ENCODE measurements at places on chromosomes 11 and 22.

- DNase-seq: no peak
These were observed 104.8 kb downstream of the MPPED2 start for GRCh38 chr11:30481330-30481729.

GRCh38 chr22:22684580-22685561 is 40.5 kb downstream of the GGTLC2 start:
- DNase-seq: no peak

GRCh38 chr11:74612877-74613276 is 20.5 kb downstream of the POLD3 start:
- no peak for DNase-seq

DNA sequence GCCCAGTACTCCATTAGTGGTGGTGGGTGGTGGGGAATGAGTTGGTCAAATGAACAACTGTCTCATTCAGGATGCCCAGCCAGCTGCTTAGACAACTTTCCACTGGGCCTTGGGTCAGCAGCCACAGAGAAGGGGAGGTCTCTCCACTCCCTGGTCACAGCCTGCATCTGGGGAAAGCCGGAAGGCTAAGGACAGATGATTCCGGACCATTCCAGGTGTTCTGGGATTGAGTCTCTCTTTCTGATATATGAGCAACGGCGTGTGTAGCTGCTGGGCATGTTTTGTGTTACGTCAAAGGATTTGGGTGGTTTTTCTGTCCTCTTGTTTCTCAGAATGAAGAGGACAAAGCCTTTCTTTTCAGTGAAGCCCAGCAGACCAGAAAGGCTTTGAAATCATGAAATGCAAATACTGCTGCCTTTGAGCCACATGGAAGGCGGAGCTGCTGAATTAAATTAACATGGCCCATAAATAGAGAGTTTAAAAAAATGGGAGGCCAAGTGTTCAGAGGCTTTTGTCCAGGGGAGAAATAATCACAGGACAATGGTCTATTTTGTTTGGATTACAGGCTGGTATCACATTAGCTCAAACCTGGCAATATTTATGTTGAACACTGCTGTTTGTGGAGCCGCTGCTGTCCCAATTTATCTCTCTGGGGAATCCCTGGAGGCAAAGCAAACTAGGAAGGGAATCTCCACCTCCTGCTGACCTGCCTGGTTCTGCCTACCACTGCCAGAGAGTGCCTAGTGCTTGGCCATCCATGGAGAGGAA is 234.4 kb upstream of the E2F8 start:
- no peak for DNase-seq

DNA sequence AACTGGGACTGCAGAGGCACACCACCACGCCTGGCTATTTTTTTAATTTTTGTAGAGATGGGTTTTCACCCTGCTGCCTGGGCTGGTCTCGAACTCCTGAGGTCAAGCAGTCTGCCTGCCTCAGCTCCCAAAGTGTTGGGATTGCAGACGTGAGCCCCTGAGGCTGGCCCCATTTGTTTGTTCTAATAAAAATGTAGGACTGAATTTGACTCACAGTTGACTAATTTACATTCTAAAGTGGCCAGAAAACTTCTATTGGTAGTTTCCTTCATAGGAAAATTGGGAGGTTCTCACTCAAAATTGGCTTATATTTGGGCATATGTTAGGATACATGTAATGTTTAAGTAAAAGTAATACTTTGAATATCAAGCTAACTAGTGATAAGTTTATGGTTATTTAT is 35.0 kb downstream of the PPFIA1 start:
- no peak for DNase-seq

GRCh38 chr11:61815790-61816735 is 740 bp downstream of the FADS1 start:
- DNase-seq: no peak

DNA sequence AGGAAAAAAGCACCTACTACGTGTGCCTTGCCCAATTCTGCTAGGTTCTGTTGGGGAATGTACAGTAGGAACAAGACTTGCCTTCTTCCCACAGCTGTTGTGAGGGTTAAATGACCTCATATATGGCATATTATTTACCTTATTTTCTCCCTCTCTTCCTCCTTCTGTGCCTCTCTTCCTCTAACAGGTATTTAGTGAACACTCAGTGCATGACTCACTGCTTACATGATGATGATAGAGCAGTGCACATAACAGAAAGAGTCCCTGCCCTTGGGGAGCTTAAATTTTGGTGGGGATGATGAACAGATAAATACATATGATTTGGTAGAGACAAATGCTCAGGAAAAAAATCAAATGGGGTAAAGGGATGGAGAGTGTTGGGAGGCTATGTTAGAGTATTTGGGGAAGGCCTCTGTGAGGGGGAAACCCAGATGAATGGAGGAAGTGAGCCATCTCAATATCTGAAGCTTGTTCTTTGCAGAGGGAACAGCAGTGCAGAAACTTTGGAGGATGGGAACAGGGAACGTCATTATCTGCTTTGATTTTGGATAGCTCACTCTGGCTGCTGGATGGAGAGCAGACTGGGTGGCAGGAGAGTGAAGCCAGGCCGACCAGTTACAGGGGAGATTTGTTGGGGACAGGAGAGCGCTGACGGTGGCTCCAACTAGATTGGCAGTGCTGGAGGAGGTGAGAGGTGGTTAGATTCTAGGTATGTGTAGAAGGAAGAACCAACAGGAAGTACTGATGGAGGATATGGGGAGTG is 95.5 kb upstream of the TENM4 start:
- DNase-seq: no peak

DNA sequence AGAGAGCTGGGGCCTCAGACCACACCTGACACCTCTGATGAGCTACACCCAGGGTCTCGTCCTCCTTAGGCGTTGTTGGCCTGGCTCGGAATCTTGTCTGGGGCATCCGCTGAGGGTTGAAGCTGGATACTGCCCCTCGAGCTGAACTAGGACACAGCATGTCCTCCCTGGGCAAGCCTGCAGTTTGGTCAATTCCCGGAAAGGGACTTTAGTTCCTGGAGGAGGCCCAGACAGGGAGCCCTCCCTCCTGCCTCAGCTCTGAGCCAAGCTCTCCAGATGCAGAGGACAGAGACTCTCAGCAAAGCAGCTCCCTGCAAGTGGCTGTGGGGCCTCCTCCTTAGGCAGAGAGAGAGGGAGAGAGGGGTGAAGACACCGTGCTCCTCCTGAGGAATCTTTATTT is 4.9 kb downstream of the APOL3 start:
- no peak for DNase-seq

- no peak for DNase-seq
These were observed 350.7 kb upstream of the NARS2 start for GRCh38 chr11:78925387-78925786.

DNA sequence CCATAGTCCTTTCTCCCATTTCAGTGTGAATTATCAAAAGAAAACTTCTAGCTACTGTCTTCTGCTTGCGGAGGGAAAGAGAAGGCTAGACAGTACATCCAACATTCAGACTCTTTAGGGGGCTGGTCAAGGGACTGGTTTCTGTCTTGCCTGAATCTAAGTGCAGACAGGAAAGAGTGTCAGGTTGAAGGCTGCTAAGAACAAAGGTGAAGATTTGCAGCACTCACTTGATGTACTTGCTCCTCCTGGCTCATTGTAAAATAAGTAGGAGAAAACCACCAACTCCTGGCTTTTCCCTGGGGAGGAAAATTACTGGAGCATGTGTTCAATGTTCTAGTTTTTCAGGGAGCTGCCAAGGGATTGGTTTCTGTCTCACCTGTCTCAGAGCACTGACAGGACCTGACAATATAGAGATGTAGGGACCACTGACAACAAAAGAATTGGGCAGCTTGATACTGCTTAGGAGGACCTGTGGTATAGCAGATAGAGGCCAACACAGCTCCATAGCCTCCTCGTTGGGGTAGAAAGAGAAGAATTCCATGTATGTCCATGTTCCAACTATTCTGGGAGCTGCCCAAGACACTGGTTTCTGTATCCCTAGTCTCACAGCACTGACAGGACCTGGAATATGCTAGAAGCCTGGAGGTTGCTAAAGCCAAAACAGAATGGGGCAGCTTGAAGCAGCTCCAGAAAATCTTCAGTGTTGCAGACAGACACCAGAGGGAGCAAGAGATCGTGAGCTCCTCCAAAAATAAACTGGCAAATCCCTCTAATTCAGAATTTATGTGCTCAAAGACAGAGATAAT is 39.7 kb upstream of the MMP12 start:
- no peak for DNase-seq

DNA sequence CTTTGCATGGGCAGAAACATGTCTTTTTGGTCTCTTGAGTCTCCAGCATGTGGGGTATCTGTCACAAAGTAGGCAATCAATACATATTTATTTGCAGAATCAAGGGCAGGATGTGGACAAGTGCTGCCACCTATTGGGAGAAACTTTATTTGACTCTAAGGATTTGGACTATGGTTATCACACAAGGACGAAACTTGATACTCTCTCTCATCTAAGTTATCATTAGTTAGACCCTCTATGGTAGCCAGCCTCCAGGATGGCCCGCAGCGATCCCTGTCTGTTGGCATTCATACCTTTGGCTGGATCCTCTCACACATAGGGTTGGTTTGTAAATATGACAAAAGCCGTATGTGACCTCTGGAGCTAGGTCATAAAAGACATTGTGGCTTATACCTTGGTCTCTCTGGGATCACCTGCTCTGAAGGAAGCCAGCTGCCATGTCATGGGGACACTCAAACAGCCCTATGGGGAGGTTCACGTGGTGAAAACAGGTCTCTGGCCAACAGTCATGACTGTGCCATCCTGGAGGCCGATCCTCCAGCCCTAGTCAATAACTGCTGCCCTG is 1.1 kb upstream of the FBXO7 start:
- DNase-seq: no peak

GRCh38 chr22:31995807-31996206 is 47.3 kb upstream of the SLC5A1 start:
- no peak for DNase-seq

DNA sequence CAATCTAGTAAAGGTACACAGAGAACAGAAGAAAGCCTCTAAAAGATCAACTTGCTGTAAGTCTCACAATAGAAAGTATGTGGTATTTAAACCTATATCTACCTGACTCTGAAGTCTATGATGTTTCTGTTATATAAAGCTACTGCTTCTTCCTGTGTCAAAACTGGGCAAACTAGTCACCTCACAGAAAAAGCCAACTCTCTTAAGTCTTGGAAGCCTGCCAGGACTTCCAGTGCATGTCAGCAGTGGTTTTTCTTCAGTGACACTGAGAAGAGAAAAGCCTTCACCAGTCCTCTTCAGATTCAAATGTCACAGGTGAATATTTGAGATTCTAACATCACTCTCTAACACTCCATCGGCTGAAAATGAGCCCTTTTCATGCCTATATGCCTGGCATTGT is 808.0 kb downstream of the DLG2 start:
- DNase-seq: no peak

GRCh38 chr22:17576470-17576869 is 13.2 kb downstream of the SLC25A18 start:
- DNase-seq: no peak

DNA sequence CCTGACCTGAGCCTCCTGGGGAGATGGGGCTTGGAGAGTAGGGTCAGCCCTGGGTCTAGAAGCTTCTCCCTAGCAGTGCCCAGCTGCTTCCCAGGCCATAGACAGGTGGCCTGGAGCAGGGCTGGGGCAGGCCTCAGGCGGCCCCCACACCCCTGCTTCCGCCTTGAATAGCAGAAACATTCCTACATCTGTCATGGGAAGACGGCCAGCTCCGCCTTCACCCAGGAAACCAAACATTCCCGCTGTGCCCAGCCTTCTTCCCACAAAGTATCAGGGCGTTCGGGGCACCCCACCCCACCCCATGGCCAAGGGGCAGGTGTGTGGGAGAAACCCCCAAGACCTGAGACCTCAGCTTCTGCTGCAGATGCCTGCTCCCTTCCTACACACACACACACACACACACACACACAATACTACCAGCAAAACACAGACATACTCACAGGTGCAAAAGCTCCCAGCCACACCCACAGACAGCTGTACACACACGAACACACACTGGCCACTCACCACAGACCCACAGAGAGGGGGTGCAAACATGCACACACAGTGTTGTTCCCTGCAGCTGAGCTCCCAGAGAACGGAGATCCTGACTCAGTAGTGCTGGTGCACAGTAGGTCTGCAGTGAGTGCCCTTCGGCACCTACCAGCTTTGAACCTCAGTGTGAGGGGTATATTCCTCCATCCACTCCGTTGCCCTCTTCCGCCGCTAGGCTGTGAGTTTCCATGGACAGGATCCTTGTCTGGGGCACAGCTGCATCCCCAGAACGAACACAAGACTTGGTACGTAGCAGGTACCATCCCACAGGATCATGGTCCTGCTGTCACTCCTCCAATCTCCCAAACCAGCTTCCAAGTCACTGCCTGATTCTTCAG is 37.4 kb downstream of the PDGFB start:
- no peak for DNase-seq

DNA sequence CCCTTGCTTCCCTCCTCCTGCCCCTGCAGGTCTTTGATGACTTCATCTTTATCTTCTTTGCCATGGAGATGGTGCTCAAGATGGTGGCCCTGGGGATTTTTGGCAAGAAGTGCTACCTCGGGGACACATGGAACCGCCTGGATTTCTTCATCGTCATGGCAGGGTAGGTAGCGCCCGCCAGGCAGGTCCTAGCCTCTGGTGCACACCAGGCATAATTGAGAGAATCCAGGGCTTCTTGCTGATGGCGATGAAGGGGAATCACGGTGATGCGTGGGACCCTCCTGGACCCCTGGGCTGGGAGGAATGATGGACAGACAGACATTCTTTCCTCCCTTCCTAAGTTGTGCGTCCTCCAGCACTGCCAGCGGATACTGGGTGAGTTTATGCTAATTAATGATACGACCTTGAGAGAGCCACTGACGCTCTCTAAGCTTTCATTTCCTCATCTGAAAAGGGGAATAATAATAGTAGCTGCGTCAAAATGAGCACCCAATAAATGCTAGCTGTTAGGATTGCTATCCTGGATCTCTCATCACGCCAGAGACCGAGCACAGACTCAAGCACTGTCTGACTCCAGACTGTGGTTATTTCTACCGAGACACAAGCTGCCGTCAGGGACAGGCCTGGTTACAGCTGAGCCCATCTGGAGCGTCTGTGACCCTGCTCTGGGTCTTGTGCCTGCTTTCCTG is 30.1 kb downstream of the CACNA1I start:
- DNase-seq: no peak

DNA sequence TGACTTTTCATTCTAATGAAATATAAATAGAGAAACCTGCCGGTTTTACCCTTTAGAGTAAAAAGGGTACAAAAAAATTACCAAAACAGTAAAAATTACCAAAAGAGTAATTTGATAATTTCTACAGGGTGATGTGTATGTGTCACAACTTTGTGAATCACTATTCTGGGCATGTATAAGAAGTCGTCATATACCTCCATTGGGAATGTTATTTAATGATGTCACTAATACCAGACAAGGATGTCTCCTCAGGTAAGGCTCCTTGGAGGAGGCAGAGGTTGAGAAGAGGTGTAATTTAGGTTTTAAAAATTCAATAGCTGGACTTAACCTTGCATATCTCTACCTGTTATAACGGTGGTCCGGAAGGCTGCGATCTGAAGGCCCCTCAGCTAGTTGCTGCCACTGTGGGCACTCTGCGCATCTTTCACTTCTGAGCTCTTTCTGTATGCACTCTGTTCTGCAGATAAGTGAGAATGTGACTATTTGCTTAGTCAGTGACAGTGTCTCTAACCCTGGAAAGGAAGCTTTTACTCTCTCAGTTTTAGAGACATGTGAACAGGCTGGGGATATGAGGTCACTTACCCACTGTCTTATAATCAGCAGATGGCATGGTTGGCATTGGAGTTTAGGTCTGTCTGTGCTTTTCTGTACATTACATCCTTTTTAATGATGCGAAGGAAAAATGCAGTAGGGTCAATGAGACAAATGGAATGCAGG is 987 bp upstream of the NCR3LG1 start:
- no peak for DNase-seq

- no peak for DNase-seq
These were observed 11.6 kb upstream of the GNAZ start for GRCh38 chr22:23058481-23059283.
